Activated T-helper 1 cell treated with anti-CD3 and anti-CD28 coated beads, Interleukin-2, amount 50 U/mL, for 16 hours (primary cell): ENCODE measurements at places on chromosomes 5 and 9.

DNA sequence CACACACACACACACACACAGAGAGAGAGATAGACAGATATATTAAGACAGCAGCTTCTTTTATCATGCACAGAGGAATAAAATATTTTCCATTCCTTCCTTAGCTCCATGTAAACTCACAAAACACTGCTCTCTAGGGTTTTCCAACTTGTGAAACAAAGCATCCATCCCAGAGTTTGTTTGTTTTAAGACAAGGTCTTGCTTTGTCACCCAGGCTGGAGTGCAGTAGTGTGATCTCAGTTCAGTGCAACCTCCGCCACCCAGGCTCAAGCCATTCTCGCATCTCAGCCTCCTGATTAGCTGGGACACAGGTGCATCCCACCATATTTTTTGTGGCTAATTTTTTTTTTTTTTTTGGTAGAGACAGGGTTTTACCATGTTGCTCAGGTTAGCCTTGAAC, 298.7 kb downstream of the FBXL17 start:
- DNase-seq: no peak

DNA sequence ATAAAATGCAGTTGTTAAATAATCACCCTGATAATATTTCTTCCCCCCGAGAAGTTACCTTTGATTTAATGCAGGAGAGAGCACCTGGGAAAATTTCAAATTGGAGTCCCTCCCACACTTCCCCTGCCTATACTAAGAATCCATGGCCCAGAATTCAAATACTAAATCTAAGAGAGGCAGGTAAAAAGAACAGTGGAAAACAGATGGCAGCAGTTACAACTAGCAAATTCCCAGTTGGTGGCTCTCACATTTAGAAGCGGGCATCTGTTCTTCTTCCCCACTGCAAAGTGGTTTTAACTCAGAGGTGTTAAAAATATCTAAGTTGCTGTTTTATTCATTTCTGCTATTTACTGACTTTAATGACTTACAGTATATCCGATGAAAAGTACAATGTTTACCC, 210.4 kb upstream of the ELAVL2 start:
- DNase-seq: no peak

- no peak for DNase-seq
Measured at GRCh38 chr9:10050016-10050415, 562.8 kb downstream of the PTPRD start.

DNA sequence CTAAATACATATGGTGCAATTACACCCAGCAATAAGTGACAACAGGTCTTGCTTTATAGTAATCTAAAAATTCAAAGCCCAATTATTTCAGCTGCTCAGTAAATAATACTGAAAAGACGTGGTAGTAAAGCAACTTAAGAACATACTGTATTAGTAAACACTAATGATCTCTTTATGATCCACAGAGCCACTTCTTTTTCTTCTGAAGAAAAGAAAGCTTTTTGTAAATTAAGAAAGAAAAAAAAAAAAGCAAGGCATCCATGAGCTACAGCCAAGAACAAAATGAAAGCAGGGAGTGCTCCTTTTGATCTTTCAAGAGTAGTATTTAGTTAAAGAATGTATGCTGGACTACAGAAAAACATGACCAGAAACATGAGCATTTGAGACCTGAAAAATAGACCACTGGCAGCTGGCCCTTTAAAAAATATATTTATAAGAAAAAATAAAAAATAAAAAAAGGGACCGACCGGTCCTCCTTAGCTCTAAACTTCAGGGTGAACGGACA, 348.7 kb downstream of the GLIS3 start:
- no peak for DNase-seq

GRCh38 chr5:58455066-58455465, 4.8 kb downstream of the PLK2 start:
- no peak for DNase-seq

GRCh38 chr5:152118676-152119470, 194.2 kb upstream of the GLRA1 start:
- DNase-seq: no peak

- DNase-seq: no peak
Measured at GRCh38 chr5:26761045-26761444, 277.3 kb downstream of the CDH9 start.

DNA sequence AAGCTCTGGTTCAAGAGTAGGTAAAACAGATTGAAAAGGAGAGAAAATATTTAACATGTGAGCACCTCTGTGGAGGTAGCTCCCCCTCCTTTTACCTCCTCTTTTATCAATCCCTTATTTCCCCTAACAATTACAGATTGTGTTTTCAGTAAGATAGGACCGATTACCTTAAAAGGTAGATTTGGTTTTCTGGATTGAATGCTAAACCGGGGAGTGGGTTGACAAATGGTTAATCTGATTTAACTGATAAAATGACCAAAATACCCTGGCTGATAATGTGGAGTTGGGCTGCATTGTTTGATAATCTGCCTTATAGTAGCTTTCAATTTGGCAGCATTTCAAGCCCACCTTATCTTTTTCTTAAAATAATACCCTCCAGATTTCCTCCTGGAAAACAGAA, 83.9 kb downstream of the EGFLAM start:
- no peak for DNase-seq

- no peak for DNase-seq
Measured at GRCh38 chr5:164191240-164191639, 685.8 kb downstream of the MAT2B start.

DNA sequence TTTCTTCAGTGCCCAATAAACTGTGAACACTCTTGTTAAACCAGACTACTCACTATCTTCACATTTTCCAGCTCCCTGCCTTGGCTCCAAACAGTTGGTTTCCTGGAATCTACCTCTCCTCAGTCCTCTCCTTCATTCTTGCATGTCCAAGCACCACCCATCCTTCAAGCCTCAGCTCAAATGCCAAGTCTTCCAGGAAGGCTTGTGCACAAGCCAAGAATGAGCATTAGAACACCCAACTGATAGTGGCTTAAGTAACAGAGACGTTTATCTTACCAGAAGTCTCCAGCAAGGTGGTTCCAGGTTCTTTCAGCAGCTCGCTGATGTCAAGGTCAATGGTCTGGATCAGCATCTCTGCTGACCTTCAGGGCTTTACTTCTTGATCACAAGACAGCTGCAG, 60.1 kb downstream of the PTPDC1 start:
- DNase-seq: no peak

DNA sequence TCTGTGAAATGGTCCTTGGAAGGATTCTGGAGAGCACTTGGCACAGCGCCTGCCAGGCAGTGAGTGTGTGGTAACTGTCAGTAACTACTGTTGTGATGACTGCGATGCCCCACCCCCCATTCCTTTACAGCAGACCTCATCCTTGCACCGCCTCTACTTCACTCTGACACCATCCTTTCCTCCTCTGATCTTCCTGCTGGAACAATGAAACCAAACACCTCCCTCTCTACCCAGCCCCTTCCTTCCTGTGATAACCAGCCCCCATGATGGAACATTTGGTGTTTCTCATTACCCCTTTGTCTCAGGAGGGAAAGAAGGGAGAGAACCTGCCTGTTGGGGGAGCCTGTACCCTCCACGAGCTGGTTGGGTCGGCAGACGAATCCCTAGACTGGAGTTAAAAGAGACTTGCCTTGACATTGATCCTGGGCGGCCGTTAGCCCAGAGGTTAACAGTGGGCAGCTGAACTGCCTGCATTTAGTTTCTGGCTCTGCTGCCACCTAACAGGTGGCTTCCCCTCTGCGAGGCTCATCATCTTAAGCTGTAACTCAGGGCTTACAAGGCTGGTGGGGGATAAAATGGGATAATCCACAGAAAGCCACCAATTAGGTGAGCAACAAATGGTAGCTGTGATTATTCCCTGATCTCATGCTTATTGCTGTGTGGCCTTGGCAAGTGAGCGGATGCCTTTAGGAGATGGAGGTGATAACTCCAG, 34.2 kb upstream of the GRPEL2 start:
- no peak for DNase-seq

DNA sequence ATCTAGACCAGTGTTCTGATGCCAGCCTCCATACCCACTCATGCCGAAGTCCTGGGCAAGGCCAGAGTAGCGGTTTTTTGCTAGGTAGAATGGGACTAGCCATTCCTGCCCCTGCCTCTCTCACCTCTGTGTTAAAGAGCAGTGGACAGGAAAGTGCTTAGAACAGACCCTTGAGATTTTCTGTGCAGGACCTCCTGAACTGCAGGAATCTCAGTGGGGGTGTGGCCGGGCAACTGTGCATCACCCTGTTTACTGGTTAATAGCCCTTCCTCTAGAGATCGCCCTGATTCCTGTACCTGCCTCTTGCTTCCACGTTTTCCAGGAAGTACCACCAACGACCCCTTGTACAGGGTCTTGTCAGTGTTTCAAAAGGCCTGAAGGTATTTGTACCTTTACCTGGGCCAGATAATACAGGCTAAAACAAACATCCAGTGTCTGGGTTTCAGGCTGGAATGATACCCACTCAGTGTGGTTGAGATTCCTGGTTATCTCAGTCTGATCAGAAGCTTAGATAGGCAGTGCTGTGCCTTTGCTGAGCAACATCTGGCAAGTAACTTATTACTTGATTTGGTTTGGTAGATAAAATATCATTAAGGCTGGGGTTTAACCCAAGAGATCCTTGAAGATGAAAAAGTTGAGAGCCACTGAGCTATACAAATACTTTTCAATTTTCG, 65.9 kb downstream of the RGS3 start:
- DNase-seq: no peak

GRCh38 chr5:143023411-143024096, 253.4 kb downstream of the ARHGAP26 start:
- no peak for DNase-seq

- DNase-seq: no peak
Measured at GRCh38 chr9:34582787-34583186, 6.7 kb downstream of the CNTFR start.

DNA sequence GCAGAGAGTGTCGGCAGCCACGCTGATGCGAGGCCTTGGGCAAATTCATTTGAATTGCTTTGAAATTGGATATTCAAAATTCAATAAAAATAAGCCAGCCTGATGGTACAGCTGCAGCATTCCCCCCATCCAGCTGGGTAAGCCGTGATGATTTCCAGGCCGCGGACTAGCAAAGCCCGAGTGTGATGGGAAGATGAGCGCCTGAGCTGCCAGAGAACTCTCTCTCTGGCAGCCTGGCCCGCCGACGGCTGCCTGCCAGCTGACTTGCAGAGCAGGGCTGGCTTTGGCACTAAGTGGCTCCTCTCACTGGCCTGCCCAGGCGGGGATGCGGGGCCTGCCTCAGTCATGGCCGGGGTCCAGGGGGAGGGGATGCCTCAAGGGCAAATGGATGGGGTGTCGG, 268.3 kb upstream of the WWC1 start:
- DNase-seq: no peak

- DNase-seq: no peak
Measured at GRCh38 chr5:16709691-16710433, 93.1 kb upstream of the RETREG1 start.

GRCh38 chr5:160919626-160920025, 67.6 kb upstream of the ATP10B start:
- DNase-seq: no peak

DNA sequence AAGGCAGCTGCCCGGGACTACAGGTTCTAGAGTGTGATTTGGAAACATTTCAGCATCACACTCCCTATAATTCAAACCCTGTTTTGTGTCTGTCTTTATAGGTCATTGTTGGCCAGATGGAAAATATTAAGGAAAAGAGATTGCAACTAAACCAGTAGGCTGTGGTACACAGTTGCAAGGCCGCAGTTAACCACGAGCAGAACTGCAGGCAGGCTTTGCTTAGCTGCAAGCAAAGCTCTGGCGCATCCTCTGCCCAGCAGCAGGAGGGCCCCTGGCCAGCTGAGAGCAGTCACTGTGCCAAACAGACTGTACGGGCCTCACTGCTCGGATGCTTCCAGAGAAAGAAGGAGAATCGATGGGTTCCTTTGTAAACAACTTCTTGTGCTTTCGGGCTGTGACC, 204.5 kb downstream of the DENND1A start:
- DNase-seq: no peak

- DNase-seq: no peak
Measured at GRCh38 chr5:169339869-169340268, 38.9 kb upstream of the SLIT3 start.

GRCh38 chr5:116529615-116530014, 45.0 kb downstream of the SEMA6A start:
- DNase-seq: no peak

DNA sequence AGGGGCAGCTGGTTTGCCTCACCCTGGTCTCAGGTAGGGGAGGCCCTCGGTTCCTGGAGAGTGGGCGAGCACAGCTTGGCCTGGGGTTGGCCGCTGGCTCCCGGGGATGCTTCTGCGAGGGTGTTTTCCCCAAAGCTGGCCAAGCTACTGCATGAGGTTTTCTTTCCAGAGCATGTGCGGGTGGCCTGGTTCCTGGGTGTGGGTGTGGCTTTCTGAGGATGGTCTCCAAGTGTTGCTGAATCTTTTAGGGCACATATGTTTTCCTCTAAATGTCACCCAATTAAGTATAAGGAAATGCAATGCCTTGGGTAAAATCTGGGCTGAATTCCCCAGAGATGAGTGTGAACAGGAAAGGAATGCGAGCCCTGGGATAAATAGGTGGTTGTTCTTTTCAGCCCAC, 115.8 kb upstream of the ICE1 start:
- no peak for DNase-seq

- DNase-seq: no peak
Measured at GRCh38 chr5:181133610-181134231, 2.8 kb upstream of the OR2V1 start.

DNA sequence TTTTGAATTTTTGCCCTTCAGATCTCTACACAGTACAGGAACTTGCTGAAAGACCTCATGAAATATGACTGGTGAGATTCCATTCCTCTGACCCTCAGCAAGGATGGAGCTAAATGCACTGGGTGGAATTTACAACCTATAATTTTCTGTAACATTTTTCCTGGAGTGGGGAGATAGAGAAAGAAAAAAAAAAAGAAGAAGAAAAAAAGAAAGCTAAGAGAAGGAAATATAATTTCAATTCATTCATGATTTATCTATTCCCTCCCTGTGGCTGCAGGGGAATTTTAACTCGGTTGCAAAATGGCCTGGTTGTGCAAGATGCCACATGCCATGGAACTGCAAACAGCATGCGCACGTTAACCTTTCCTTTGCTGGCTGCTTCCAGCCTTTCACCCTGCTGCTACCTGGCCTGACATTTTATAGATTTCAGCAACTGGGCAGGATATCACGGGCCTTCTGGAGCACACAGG, 155.4 kb downstream of the FSTL4 start:
- DNase-seq: no peak

- DNase-seq: no peak
Measured at GRCh38 chr9:130118841-130119518, 53.2 kb upstream of the NCS1 start.

DNA sequence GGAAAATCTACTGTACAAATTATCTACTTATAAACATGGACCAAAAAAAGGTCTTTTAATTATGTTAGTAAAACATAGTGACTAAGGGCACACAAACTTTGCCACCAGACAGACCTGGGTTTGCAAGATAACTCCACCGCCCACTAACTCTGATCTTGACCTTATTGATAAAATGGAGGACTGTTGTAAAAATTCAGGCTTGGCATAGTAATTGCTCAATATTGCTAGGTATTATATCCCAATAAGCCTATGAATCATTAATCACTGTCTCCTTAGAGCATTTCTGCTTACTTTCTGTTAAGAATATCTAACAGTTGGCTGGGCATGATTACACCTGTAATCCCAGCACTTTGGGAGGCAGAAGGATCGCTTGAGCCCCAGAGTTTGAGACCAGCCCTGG, 3.8 kb downstream of the C9orf40 start:
- DNase-seq: no peak

GRCh38 chr9:7478646-7479045, 320.9 kb downstream of the DMAC1 start:
- no peak for DNase-seq
